ENCODE measurements at places on chromosomes 1 and 21. TPM values are rescaled to one million over a fixed set of nuclear protein-coding genes. Genes with fewer than 3 reads are reported as not detected.
A peak's percentile ranks its signal among the peaks of the same experiment; 100 is the strongest.

REG4 gene
- 3.2 TPM for total RNA-seq

AIRE gene
- not detected for total RNA-seq

OR2M3 gene
- not detected for total RNA-seq

ARPC5 gene
- total RNA-seq = 80.0 TPM

RSPO1 gene
- total RNA-seq = 11.6 TPM

PADI6 gene
- total RNA-seq = not detected

UMODL1 gene
- total RNA-seq = 0.16 TPM

IRF6 gene
- 38.2 TPM for total RNA-seq

SLC1A7 gene
- total RNA-seq = 1.6 TPM

DNA sequence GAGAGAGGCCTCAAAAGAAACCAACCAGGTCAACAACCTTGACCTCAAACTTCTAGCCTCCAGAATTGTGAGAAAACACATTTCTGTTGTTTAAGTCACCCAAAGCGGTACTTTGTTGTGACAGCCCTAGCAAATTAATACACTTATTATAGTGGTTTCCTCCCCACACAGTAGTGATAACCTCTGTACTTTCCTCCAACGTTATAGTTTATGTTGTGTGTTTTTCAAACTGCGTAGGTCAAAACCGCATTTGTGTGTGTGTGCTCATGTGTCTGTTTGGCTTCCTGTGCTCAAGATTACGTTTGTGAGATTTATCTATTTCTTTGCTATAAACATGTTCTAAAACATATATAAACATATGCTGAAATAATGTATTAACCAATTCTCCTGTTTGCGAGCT is 667.8 kb upstream of the USP24 start:
- no peak for DNase-seq

DNA sequence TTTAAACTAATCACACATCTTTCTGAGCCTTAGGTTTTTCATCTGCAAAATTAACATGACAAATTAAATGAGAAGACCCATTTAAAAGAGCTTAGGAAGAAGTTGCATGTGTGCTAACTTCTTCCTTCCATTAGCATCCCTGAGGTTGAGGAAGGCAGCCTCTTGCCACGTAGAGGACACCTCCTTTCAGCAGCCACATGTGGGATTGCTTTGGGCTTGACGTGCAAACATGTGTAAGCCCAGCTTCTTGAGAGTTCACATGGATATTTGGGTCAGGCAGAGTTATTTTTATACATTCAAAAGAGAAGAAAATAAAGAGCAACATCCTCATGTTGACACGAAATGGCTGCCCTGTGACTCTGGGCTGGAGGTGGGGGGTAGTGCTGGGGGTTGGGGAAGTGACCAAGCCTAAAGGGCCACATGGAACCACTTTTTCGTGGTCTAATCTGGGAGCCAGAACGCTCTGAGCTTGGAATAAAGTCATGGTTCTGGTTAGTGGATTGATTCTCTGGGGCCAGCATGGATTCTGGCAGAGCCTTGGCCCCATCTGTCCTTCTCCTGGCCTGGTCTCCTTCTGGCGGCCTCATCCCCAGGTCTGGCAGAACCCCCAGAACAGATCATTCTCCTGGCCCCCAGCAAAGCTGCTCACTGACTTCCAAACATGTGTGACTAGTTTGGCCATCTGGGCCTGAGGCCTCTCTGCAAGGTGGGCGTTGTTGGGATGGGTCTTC is 137.1 kb upstream of the USP24 start:
- DNase-seq = no peak

- DNase-seq = peak; percentile 31
These were observed 6.5 kb downstream of the KRTCAP2 start for GRCh38 chr1:155166471-155167165.

- no peak for DNase-seq
These were observed 10.1 kb upstream of the ZNF362 start for GRCh38 chr1:33246171-33246570.

DNA sequence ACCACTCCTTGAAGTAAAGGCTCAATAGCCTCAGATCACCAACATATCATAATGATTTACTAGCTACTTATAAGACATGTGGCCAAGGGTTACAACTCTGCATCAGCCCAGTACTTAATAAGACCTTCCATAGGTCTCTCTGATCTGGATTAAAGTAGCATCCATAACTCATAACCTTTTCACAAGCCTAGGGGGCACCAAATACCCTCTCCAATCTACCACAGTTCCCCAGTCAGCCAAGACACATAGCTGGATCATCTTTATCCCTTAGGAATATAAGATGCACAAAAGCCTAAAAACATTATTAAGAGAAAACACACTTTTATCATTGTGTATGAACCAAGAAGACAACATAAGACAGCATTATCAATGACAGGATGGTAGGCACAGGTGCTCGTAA is 22.1 kb downstream of the SSX2IP start:
- no peak for DNase-seq

- DNase-seq = no peak
These were observed 23.8 kb upstream of the TINAGL1 start for GRCh38 chr1:31552489-31552888.

DNA sequence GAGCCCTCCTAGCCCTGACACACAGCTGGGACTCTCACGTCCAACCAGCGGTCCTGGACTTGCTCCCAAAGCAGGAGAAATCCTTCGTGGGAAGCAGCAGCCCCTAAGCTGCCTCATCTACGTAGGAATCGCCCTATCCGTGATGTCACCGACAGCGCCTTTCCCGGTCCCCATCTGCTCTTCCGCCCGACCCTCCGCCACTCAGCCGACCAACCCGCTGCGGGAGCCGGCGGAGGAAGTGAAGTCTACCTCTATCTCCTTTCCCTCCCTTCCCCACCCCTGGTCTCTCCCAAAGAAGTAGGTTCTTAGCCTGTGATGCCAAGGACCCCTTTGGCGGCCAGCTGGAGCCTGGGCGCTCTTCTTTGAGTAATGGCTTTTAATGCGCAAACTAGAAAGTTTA is 272.1 kb downstream of the FAM72C start:
- no peak for DNase-seq

DNA sequence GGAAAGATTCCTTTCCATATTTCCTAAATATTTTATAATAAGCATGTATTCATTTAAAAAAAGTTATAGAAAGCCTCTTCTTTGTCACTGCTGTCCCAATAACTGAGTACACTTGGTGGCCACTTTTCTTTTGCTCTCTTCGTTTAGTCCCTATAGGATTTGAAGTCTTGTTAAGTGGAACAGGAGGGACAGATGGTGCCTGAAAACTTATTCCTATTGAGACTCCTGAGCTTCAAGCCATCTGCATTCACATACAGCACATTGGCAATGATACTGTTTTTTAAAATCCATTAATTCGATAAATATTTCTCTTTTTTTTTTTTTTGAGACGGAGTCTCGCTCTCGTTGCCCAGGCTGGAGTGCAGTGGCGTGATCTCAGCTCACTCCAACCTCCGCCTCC is 2.0 kb upstream of the ZBTB40 start:
- DNase-seq = no peak

GRCh38 chr1:176896216-176896615 is 268.3 kb downstream of the ASTN1 start:
- DNase-seq = no peak

GRCh38 chr1:167431909-167432650 is 86.2 kb downstream of the CD247 start:
- DNase-seq = no peak

GRCh38 chr1:188188317-188188716 is 1359.6 kb downstream of the PLA2G4A start:
- DNase-seq = no peak

DNA sequence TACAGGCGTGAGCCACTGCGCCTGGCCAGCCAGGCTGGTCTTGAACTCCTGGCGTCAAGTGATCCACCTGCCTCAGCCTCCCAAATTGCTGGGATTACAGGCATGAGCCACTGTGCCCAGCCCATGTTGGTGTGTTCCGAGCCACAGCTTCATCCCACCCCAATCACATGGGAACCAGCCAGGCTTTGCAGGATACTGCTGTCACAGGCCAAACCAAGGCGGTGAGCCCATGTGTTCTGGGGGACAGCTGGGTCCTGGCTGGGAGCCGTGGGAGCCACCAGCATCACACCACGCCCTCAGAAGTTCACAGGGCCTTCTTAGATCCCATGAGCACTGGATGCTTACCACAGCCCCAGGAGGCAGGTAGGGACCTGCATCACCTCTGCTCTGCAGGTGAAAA is 56.9 kb downstream of the DHRS3 start:
- no peak for DNase-seq

- no peak for DNase-seq
These were observed 26.7 kb downstream of the ATG4C start for GRCh38 chr1:62810420-62811274.

GRCh38 chr1:178161516-178161915 is 67.6 kb downstream of the RASAL2 start:
- no peak for DNase-seq

GRCh38 chr21:42155045-42155855 is 63.7 kb upstream of the ABCG1 start:
- DNase-seq = no peak

- no peak for DNase-seq
These were observed 11.3 kb downstream of the ARHGEF11 start for GRCh38 chr1:157034137-157034800.

DNA sequence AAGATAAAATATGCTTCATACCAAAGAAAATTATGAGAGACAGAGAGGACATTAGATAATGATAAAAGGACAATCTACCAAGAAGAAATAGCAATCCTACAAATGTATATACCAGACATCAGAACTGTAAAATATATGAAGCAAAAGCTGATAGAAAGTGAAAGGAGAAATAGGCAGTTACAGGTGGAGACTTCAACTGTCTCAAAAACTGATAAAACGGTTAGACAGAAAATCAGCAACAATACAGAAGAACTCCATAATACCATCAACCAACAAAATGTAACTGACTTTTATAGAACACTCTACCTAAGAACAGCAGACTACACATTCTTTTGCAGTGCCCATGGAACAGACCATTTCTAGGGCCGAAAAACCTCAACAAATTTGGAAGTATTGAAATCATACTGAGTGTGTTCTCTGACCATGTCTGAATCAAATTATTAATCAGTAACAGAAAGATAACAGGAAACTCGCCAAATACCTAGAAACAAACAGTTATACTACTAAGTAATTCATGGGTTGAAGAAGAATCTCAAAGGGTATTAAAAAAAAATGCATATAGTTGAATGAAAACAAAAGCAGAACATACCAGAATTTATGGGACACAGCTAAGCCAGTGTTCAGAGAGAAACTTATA is 132.1 kb downstream of the RPS6KC1 start:
- no peak for DNase-seq

DNA sequence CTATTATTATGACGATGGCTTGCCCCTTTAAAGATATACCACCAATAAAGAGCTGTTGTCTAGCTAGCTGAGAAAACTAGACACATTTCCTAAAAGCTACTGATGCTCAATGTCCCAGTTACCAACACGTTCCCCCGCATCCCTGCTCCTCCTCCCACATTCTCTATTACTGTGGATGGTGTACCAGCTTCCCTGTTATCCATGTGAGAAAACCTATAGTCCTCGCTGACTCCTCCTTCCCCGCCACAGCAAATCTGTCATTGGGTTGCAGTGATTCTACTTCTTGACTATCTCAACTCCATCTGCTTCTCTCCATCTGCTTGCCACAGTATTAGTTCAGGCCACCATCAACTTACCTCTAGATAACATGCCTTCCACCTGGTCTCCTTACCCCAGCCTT is 337.5 kb downstream of the KCNH1 start:
- no peak for DNase-seq

DNA sequence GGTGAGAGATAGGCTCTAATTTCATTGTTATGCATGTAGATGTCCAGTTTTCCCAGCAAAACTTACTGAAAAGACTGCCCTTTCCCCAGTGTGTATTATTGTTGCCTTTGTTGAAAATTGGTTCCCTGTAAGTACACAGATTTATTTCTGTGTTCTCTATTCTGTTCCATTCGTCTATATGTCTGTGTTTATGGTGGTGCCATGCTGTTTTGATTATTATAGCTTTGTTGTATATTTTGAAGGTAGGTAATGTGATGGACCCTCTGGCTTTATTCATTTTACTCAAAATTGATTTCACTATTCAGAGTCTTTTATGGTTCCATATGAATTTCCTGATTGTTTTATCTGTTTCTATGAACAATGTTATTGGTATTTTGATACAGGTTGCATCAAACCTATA is 375.8 kb upstream of the VAMP3 start:
- DNase-seq = no peak

DNA sequence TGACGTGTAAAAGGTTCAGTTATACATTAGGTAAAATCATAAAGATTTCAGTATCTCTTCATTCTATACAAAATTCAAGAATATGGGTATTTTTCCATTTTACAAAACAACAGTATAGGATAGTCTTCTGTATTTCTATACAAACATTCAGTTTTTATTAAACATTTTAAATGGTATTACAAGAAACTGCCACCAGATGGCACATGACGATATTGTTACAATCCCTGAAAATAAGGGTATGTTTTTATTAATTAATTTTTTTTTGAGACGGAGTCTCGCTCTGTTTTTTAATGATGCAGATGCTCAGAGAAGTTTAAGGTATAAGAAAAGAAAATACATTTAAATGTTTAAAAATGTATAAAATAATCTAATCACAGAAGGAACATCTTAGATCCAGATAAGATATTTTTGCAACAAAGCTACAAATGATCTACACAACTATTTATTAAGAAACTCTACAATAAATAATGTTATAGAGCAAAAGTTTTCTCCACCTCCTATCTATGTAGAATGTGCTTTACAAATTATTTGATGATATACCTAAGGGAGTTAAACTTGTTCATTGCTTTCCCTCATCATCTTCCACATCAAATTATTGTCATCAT is 23.5 kb upstream of the RSBN1 start:
- DNase-seq = no peak

DNA sequence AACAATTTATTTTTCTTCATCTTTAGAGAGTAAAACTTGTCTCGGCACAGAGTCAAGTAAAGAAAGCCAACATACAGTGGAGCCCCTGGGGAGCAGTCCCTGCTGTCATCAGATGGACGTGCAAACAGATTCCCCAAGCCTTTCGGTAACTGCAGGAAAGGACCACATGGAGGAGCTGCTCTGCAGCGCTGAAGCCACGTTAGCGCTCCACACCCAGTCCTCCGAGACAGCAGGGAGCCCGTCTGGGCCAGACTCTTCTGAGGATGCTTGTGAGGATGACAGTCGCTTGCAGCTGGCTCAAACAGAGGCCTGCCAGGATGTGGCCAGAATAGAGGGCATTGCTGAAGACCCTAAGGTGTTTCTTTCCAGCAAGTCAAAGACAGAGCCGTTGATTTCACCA is 77.1 kb upstream of the SCCPDH start:
- peak; percentile 24 for DNase-seq

GRCh38 chr21:44510109-44510507 is 29.9 kb downstream of the KRTAP10-1 start:
- DNase-seq = no peak

DNA sequence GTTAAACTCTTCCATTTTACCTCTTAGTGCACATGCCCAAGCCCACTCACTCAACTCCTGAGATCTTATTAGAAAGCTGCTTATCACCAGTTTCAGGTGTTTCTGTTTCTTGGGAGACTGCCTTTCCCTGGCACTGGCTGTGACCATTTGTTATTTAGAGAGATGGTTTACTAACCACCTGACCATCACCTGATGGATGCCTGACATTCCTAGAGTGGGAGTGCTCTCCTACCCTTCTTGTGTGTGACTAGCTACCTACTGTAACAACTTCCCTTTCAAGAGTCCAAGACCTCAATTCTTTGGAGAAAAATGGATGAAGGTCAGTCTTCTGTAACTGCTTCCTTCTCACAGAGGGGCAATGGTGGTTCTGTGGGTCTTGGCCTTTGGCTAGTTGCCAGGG is 755.2 kb upstream of the ADAMTS5 start:
- no peak for DNase-seq

Measured in transverse colon (tissue), 4 donors.